Activated naive CD4-positive, alpha-beta T cell treated with anti-CD3 and anti-CD28 coated beads, Interleukin-2, amount 10 ng/mL, durations not matched to agents 7 days and 5 days (primary cell): ENCODE measurements at places on chromosomes 6 and 20.

DNA sequence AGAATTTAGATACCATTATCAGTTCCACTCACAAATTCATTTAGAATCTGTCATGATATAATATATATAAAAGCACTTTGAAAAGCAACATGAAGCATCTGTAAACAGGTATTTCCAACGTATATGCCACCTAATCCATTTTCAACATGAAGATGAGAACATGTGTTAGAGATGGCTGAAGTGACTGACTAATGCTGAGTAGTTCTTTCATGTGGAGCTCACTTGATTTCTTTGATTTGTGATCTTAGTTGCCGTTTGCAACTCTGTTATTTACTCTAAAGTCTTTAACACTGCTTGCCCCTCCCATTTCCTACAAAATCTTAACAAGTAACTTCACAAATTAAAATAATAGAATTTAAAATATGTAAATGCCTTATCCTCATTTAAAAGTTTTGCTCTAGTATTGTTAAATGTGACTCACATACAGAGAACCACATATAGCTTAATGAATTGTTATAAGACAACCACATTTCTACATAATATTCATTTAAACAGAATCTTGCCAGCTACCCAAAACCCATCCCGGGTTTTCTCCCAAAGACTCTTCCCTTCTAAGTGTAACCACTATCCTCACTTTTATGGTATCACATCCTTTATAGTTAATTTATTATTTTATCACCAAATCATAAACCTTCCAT, 78.3 kb downstream of the ME1 start:
- no peak for DNase-seq

DNA sequence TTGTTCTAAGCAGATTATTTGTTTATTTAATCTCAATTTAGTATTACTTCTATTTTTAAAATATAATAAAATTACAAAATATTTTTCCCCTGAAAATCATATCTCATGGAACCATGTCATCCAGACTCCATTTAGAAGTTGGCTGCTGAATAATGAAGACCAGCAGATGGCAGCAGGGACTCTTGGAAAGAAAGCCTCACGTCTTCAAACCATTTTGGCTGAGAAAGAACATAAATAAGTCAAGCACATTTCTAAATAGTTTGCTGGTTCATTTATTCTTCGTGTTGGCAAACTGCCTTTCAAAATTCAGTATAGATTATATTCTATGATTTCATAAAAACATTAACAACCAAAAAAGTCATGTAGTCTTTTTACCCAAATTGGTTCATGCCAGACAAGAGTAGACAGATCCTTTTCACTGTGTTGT, 71.7 kb downstream of the RCAN2 start:
- DNase-seq, result peak; percentile 36

DNA sequence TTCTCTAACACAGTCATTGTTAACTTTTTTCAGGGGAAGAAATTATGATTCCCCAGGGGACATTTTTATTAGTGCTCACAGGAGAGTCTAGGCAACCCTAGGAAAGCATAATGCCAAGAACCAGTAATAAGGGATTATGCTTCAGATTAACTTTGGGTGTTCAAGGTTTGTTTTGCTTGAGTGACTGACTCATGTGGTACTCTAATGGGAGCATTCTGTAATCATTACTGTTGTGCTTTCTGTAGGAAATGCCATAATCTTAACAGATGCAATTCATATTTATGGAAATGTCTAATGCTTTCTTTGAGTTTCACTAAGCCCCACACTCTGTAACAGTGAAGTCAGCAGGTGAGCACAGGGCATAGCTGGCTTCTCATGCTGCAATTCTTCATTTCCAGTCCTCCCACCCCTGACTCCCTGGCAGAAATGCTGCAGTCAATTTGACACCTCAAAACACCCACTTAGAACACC, 263.4 kb upstream of the MAN1A1 start:
- no peak for DNase-seq

- no peak for DNase-seq
Measured at GRCh38 chr6:120248451-120248850, 898.9 kb upstream of the MAN1A1 start.

GRCh38 chr6:55528624-55529023, 50.4 kb downstream of the HMGCLL1 start:
- DNase-seq, result no peak

DNA sequence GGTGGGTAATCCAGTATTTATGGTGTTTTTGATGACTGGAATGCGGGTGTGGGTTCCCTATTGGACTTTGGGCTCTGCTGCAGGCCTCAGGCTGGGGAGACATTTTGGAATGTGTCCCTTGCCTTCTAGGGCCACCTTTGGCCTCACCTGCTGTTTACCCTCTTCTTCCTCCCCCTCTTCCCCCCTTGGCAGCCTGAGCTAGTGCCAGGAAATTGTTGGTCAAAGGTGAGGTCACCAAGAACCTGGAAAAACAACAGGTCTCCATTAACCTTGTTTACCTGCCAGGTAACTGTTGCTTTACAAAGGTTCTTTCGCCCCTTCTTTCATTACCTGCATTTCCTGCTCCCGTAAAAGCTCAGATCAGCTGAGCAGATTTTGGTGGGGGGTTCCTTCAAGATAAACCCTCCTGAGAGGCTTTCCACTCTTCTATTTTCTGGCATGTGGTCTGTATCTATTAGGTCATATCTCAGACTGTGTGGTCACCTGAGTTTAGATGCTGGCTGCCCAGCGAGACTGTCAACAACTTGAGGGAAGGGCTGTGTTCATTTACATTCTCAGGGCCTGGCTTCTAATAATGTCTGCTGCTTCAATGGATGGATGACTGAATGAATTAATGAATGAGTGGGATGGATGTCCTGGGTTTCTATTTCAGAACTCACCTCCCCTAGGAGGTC, 34.7 kb downstream of the VEGFA start:
- no peak for DNase-seq

- no peak for DNase-seq
Measured at GRCh38 chr6:148869585-148869984, 122.8 kb downstream of the UST start.

DNA sequence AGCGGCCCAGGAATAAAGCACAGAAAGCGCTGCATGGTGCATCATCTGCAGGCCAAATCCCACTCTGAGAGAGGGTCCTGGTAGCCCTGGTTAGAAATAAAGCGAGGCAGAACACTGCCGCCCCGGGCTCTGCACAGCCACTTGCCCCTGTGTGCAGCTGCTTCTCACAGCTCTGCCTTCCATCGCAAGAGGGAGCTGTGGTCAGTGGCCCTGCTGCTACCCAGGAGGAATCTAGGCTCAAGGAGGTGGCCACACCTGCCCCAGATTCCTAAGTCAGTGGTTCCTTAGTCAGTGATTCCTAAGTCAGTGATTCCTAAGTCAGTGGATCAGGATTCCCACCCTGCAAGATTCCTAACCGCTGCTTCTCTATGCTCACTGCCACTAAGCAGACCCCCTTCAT, 8.8 kb downstream of the CDH4 start:
- no peak for DNase-seq
